ENCODE measurements at places on chromosomes 3 and 15. TPM values are rescaled to one million over a fixed set of nuclear protein-coding genes. Genes with fewer than 3 reads are reported as not detected.

GRCh38 chr15:76098685-76099084, 38.9 kb downstream of the TMEM266 start:
- no peaks in the 10 kb centered on the region for H3K36me3 ChIP-seq
- no peaks in the 10 kb centered on the region for H3K4me1 ChIP-seq
- no peak overlapping the region for H3K4me3 ChIP-seq
- DNase-seq = no peak

DNA sequence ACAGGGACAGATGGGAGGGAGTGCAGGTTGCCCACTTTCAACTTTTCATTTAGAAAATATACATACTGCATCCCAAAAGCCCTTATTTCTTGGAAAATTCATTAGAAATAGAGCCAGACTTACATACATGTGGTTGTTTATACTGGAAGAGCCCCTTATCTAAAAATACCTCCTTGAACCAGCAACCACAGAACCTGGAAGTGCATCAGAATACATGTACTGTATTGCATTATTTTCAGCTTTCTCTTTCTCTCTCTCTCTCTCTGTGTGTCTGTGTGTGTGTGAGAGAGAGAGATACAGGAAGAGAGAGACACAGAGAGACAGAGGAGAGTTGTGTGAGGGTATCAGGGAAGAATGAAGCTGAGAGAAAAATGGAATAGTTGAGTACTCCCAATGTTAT, 29.5 kb upstream of the LSAMP start:
- no peak overlapping the region for H3K4me3 ChIP-seq
- no peaks in the 10 kb centered on the region for H3K36me3 ChIP-seq
- no peak overlapping the region for H3K27ac ChIP-seq
- H3K27me3 ChIP-seq = no peaks in the 10 kb centered on the region

SOX14 gene
- not detected for total RNA-seq

DNA sequence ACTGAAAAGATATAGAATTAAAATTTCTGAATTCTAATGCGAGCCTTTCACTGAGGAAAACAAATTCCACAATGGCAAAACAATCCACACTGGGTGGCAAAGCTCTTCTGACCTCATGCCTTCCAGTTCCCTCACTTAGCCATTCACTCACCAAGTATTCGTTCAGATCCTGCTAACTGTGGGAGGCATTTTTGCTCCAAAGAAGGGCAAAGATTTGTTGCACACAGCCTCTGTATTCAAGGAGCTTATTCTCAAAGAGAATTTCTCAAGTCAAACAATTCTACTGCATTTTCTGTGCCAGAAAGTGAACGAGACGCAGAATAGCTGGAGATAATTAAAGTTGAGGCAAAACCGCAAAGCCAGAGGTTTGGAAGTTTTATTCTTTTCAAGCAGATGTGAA, 77.3 kb downstream of the CPNE4 start:
- H3K4me3 ChIP-seq = no peak overlapping the region
- no peaks in the 10 kb centered on the region for H3K36me3 ChIP-seq
- no peaks in the 10 kb centered on the region for H3K27me3 ChIP-seq
- DNase-seq = peak; percentile 42
- peaks cover 11% of the 10 kb centered on the region for H3K4me1 ChIP-seq

TUBGCP5 gene
- total RNA-seq = 17.5 TPM

DNA sequence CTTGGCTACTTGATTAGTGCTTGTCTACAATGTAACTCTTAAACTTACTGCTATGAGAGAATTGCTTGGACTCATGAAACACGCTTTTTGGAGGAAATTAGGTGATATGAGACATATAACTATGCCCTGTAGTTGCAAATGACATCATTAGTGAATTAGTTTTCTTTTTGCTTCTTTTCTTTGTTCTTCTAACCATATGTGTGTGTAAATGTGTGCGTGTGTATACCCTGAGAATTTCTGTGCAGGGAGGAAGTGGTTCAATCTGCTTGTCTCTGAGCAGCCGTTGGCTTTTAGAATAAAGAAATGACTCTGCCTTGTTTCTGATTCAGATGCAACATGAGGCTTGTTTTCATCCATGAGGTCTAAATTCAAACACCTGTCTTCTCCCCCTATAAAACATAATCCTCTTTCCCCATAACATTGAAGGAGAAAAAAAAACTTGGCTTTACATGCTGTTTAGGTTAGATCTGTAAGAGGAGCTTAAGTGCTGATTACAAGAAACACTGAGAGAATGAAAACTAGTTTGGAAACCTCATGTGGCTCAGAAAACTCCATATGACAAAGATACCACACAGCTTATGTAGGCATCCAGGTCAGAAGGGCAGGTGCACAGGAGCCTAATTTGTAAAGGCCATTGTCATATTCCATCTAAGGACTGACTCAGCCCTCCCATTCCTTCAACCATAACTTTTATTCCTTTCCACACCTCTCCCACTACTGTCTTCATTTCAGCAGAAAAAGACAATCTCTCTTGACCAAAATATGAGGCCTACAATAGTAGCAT, 30.5 kb upstream of the BLM start:
- H3K27me3 ChIP-seq = no peaks in the 10 kb centered on the region
- peaks cover 5% of the 10 kb centered on the region for H3K4me1 ChIP-seq
- no peak overlapping the region for H3K4me3 ChIP-seq
- H3K36me3 ChIP-seq = no peaks in the 10 kb centered on the region
- H3K27ac ChIP-seq = no peak overlapping the region

MYL3 gene
- not detected for total RNA-seq

CCDC39 gene
- total RNA-seq = not detected

- H3K4me3 ChIP-seq = no peak overlapping the region
- no peaks in the 10 kb centered on the region for H3K36me3 ChIP-seq
- peaks cover 12% of the 10 kb centered on the region for H3K4me1 ChIP-seq
- peak; percentile 39 for DNase-seq
- H3K27ac ChIP-seq = no peak overlapping the region
Measured at GRCh38 chr3:51687431-51688205, 16.6 kb downstream of the TEX264 start.

- H3K4me1 ChIP-seq = peaks cover 40% of the 10 kb centered on the region
- peak overlapping the region; percentile 95 for H3K27ac ChIP-seq
- H3K36me3 ChIP-seq = peaks cover 28% of the 10 kb centered on the region
- H3K27me3 ChIP-seq = no peaks in the 10 kb centered on the region
- DNase-seq = peak; percentile 81
- H3K4me3 ChIP-seq = peak overlapping the region; percentile 90
Measured at GRCh38 chr3:105868431-105868741, 426 bp downstream of the CBLB start.

GRCh38 chr3:132660811-132661070, 612 bp downstream of the UBA5 start:
- no peaks in the 10 kb centered on the region for H3K36me3 ChIP-seq
- peak overlapping the region; percentile 96 for H3K27ac ChIP-seq
- peak; percentile 71 for DNase-seq

GRCh38 chr3:21013566-21013965, 737.4 kb downstream of the ZNF385D start:
- no peak overlapping the region for H3K27ac ChIP-seq
- no peaks in the 10 kb centered on the region for H3K4me1 ChIP-seq
- no peaks in the 10 kb centered on the region for H3K36me3 ChIP-seq
- H3K4me3 ChIP-seq = no peak overlapping the region

SHC4 gene
- 0.76 TPM for total RNA-seq

GRCh38 chr15:89067751-89068150, 20.5 kb upstream of the ABHD2 start:
- H3K4me1 ChIP-seq = peaks cover 15% of the 10 kb centered on the region
- DNase-seq = peak; percentile 56
- H3K27ac ChIP-seq = peak overlapping the region; percentile 83

GRCh38 chr15:25761971-25762662, 101.0 kb downstream of the ATP10A start:
- no peaks in the 10 kb centered on the region for H3K4me1 ChIP-seq
- DNase-seq = peak; percentile 13
- no peak overlapping the region for H3K27ac ChIP-seq
- peaks cover 29% of the 10 kb centered on the region for H3K36me3 ChIP-seq

DNA sequence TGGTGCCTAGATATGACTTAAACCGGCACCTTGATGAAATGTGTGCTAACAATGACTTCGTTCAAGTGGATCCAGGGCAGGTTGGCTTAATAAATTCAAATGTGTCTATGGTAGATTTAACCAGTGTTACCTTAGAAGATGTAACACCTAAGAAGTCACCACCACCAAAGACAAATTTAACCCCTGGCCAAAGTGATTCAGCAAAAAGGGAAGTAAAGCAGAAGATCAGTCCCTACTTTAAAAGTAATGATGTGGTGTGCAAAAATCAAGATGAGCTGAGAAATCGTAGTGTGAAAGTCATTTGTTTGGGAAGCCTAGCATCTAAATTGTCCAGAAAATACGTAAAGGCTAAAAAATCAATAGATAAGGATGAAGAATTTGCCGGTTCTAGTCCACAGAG, 1.1 kb downstream of the FAN1 start:
- peak overlapping the region; percentile 99 for H3K4me3 ChIP-seq
- no peak for DNase-seq
- peaks cover 3% of the 10 kb centered on the region for H3K4me1 ChIP-seq
- H3K27me3 ChIP-seq = no peaks in the 10 kb centered on the region
- H3K36me3 ChIP-seq = 0 out of 2 replicates have a peak, but pooled peaks cover 2% of the 10 kb centered on the region
- H3K27ac ChIP-seq = no peak overlapping the region

ANKRD28 gene
- total RNA-seq = 55.6 TPM

CCR3 gene
- not detected for total RNA-seq

ZNF662 gene
- 1.4 TPM for total RNA-seq

Data from GM23248 (cell line).